ENCODE measurements at places on chromosomes 4 and X.

DNA sequence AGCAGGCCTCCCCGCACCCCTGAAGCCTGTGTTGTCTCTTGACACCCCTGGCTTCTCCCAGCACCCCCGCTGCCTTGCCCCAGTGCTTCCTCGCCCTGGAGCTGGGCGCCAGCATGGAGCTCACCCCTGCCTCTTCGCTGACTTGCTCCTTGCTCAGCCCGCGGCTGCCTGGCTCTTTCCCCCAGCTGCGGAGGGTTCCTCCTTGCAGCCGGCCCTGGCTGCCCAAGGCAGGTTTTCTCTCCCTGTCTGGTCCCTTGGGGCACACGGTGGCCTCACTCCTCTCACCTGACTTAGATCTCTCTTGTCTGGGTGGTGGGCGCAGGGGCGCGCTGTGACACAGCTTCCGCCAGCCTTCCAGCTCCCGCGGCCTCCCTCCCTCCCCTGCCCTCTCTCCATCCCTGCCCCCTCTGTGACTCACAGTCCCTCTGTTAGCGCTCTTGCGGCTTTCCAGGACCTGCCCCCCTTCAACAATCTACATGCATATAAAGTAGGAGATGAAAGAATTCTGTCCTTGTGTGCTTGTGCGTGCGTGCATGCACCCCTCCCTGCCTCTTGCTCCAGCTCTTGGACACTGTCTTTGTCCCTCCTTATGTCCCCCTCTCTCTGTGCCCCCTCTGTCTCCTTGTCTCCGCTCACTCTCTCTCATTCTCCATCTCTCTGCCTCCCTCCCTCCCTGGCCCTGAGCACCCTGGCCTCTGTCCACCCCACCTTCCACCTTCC, 2.2 kb downstream of the PLXNB3 start:
- peak; percentile 37 for ATAC-seq

- ATAC-seq, result no peak
Measured at GRCh38 chrX:129523079-129523911, at the start of gene SMARCA1. Gene SMARCA1, minus strand, starts transcription at chrX:129523490. Its CDS starts 120 bp downstream, at chrX:129523370.

DNA sequence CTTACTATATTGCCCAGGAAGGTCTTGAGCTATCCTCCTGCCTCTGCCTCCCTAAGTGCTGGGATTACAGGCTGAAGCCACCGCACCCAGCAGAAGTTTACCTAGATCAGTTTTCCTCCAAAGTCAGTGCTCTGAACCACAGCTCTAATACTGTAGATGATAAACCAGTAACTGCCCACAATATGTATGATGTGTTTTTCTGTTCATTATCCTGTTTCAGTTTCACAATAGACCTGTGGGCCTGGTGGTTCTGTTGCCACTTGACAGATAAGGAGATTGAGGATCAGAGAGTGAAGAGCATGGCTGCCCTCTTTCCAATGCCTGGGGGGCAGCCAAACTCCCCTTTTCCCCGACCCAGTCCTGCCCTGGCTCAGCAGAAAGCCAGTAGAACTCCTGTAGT, 87.0 kb downstream of the EFNB1 start:
- no peak for ATAC-seq

GRCh38 chrX:29813174-29813573, 402.2 kb upstream of the MAGEB2 start:
- ATAC-seq, result no peak

- no peak for ATAC-seq
Measured at GRCh38 chr4:159049780-159050375, 53.0 kb upstream of the RAPGEF2 start.

GRCh38 chrX:67726018-67726417, 182.2 kb downstream of the AR start:
- no peak for ATAC-seq

DNA sequence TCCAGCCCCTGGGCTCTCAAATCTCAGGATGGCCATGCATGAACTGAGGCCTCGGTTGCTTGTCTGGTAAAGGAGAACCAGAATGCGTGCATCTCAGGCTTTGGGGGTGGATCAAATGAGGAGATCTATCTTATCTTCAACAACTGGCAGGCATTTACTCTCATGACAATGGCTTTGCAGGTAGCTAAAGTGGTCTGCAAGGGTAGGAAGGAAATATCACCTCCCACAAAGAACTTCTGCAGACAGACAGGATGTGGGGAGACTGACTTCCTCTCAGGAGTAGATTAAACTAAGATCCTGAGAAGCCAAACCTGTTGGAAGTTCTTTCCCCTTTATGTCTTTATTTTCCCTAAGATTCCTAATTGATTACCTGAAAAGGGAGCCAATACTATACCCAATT, 7.8 kb downstream of the LDB2 start:
- ATAC-seq, result no peak

DNA sequence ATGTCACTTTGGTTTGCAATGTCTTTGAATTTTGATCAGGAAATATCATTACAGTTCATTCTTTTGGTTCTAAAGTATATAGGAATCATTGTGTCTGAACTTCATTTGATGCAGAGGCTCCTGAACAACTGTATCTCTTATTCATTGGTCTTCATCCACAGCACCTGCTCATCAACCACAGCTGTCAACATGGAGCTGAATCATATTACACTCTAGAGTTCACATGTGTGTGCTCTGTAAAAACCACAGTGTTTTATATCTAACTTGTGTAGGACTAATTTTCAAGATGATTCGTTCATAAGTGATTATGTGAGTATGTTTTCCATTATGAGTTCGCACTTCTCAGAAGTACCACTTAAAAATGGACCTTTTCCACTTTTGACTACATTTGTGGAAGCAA, 643.3 kb upstream of the FAM241A start:
- no peak for ATAC-seq

- ATAC-seq, result no peak
Measured at GRCh38 chrX:134599184-134599914, 58.9 kb downstream of the PLAC1 start.
